ENCODE measurements at places on chromosomes 7 and 10.

DNA sequence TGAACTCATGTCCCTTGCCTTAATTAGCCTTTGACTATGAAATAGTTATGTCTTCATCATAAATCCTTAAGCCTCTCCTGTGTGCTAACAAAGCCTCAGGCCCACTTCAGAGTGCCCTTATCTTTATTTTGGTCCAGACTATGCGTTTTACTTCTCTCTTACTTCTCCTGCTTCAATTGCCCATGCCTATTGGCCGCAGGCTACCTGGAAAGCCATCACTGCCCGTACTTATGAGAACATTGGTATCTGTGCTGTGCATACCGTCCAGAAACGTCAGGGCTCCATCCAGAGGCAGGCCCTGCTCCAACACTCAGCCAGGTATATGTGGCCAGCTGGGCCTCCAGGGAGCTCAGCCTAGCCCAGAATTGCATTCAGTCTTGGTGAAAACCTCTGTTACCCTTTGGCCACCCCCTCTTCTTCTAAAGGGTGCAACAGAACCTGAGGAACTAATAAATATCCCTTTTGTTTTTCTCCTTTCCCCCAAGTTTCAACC is 212.4 kb upstream of the MTPN start:
- no peak for DNase-seq

GRCh38 chr10:33862536-33863105 is 528.2 kb upstream of the NRP1 start:
- no peak for DNase-seq

DNA sequence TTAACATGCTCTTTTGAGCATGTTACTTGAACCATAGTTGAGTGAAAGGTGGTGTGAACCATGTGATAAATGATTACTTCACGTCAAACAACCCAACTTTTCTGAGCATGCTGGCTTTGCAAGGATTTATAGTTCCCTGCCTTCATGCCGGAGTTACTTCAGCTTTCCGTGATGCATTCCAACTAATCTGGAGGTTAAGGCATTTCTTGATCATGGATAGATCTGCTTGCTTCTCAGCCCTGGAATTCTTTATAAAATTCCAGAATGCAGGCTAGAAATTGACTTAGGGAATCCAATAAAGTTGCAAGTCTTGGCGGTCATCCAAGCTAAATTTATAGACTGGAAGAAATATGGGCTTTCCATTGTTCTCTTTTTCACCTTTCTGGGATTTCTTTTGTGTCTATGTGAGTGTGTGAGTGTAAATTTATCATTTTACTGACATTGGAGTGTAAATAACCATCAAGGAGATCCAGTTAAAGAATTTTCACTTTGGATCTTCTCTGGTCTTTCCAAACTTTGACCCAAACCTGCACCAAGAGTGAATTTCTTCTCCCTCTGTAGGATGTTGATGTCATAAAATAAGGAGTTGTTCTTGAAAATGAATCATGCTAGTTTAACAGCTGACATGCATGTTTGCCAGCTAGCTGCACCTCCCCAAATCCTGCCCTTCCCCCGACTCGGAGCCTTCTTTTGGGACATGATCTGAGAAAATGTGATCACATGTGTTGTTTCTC is 289.0 kb downstream of the TWIST1 start:
- no peak for DNase-seq

GRCh38 chr7:73359306-73359705 is 31.3 kb downstream of the FKBP6 start:
- no peak for DNase-seq

DNA sequence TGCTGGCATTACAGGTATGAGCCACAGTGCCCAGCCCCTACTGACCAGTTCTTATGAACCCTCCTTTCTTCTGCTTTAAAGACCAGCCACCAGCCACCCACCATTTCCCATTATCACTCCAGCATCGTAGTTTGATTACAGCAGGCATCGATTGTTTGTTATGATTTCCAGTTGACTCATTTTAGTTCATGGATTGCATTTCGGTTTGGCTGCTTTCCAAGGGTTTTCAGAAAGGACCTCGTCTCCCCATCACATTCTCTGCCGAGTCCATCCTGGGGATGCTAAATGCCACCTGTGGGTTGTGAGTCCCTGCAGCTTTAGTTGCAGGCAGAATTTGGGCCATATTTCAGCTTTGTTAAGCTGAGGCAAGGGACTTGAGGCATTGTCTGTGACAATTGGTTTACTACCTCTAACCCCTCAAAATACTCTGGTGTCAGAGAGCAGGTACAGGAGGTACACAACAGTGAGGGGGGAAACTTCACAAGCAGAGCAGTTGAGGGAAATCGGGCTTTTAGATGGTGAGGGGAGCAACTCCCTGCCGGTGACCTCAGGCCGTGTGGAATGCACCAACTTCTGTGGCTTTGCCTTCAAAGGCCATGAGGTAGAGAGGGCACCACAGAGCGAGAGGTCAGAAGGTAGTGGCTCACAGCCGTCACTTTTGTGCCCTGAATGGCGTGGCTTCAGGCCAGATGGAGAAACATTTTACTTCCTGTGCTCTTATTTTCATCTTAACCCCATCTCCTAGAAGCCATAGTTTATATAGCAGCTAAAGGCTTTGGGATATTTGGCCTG is 203.8 kb downstream of the CCDC3 start:
- DNase-seq: no peak

DNA sequence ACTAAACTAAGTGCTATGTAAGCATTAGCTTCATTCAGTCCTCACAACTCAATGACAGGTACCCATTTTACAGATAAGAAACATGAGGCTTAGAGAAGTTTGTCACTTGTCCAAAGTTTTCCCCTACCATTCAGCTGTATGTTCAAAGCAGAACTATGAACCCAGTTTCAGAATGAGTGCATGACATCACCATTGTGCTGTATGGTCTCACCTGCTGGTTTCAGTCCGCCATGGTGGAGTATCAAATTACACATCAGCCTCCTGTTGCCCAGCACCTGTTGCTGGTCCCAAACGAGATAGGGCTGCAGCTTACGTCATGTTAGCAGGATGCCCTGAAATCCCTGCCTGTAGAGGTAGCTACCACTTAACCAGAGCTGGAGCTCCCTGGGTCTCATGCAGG is 95.0 kb downstream of the DYNC1I1 start:
- DNase-seq: no peak

DNA sequence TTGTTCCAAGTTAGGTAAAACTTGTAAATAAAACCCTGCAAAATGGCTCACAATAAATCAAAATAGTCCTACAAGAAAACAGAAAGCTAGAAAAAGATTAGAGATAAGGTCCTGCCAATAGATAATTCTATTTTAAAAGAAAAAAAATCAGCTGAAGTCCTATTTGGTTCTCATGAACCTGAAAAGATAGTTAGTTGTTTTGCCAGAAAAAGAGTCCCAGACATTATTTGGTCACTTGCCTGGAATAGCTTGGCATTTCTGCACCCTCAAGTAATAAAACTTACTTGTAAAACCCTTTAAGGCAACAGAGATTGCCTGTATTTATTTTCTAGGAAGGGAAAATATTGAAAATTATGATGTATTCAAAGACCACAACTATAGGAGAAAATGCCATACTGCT is 47.7 kb downstream of the LRRN3 start:
- DNase-seq: no peak

DNA sequence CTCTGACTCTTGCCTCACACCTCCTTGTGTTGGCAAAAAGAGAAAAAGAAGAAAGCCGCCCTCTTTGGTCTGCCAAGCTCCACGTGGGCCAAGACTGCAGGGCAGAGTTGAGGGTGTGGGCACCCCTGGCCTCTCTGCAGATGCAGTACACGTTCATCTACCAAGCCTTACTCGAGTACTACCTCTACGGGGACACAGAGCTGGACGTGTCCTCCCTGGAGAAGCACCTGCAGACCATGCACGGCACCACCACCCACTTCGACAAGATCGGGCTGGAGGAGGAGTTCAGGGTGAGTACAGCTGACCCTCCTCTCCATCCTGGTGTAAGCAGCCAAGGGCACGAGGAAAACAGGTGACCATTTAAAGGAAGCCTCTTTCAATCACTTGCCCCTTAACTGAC is 56.1 kb downstream of the MKI67 start:
- no peak for DNase-seq

GRCh38 chr7:44213206-44213876 is 12.6 kb downstream of the YKT6 start:
- DNase-seq: no peak

- no peak for DNase-seq
These were observed 134.0 kb downstream of the PAXIP1 start for GRCh38 chr7:154868921-154869320.

DNA sequence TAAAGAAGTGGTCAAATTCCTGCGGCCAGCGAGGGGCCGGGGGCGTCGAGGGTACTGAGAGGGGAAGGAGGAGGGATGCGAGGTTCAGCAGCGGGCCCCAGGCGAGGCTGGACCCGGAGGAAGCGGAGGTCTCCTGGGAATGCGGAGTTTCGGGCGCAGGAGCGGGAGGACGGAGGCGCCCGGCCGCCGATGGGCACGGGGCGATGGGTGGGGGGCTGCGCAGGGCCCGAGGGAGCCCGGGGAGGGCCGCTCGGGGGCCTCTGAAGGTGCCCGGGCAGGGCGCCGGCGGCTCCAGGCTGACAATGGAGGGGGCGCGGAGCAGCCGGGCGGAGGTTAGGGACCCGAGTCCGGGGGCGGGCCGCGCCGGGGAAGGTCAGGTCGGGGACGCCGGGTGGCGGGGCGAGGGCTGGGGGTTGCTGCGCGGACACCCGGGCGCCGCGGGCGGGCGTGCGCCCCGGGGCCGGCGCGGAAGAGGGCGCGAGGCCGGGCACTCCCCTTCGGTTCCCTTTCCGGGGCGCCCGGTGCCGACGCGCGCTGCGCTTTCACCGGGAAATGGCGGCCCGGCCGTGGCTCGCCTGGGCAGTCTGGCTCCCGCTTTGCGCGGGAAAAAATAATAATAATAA is 683 bp downstream of the MACROH2A2 start:
- no peak for DNase-seq

DNA sequence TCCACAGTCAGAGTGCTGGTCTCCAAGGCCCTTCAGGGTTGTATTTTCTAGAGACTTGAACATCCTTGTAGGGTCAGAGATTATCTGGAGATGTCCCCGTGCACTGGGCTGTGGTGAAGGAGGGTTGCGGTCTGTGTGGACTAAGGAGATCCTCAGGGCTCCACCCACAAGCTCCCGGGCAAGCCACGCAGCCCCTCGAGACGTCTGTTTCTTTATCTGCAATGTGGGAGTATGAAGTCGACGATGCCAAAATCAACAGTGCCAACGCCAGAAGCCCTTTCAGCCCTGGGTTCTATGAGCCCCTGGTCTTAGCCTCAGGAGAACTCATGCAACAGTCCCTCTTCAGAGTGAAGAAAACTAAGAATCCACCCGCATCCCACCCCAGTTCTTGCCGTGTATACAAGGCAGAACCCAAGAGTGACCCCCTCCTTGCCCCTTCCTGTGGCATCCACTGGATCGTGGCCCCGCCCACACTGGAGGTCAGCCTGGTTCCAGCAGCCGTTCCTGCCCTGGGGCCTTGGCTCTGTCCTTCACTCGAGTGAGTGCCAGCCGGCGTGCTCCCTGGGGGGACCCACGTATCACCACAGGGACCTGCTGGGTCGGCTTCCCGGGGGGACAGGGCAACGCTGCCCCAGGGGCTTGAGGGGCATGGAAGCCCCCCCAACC is 6.0 kb upstream of the SHH start:
- no peak for DNase-seq

- DNase-seq: no peak
These were observed 274.5 kb downstream of the INHBA start for GRCh38 chr7:41428381-41428780.

DNA sequence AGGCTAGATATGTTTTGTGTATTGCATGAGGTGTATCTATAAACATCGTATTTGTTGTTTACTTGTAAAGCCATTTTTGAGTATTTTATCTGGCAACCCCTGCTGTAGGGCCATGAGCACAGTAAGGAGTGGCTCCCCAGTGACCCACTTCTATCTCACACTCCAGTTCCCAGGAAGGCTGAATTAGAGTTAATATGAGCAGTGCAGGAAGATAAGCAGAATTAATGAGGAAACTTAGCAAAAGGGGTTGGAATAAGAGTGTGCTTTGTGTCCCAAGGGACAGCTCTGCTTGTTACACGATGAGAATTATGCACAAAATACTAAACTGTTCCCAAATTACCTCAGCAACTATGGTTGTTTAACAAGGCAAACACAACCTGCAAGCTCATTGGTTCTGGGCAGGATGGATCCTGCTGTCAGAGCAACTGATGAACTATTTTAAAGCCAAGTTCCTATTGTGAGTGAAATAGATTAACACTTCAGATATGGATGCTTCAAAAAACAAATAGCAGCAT is 1005.8 kb downstream of the NRG3 start:
- DNase-seq: no peak

DNA sequence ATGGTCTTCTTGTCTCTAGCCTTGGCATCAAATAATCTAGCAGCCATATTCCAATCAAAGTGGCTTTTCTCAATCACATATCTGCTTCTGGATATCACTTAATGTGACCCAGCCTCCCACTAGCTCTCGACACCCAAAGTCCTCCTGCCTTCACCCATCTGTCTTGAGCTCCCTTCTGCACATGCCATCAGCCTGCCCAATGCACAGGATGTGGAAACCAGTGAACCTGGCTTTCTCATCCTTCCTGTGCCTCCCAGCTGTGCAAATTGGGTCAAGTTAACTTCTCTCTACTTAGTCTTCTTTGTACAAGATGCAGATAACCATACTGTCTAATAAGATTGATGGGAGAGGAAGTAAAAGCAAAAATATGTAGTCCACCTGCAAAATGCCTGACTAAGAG is 257.9 kb upstream of the PITRM1 start:
- no peak for DNase-seq

GRCh38 chr10:33139181-33139646 is 181.2 kb upstream of the ITGB1 start:
- peak; percentile 88 for DNase-seq

- no peak for DNase-seq
These were observed 20.7 kb upstream of the SPOCK2 start for GRCh38 chr10:72108830-72109635.

DNA sequence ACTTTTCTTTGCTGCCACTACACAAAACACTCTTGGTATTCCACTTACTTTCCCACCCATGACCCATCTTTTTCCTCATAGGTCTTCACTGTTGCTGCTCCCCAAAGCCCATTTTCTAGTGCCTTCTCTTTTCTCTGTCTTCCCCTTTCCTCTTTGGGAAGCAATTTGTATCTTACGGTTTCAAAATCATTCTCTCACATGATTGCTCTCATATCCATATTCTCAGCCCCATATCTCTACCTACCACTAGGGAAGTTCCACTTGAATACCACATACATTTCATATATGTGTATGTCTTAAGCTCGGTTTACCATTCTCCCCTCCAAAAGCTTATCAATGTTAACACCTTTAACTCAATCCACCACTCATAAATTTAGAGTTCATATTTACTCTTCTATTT is 3.2 kb upstream of the UBE2D1 start:
- DNase-seq: no peak

DNA sequence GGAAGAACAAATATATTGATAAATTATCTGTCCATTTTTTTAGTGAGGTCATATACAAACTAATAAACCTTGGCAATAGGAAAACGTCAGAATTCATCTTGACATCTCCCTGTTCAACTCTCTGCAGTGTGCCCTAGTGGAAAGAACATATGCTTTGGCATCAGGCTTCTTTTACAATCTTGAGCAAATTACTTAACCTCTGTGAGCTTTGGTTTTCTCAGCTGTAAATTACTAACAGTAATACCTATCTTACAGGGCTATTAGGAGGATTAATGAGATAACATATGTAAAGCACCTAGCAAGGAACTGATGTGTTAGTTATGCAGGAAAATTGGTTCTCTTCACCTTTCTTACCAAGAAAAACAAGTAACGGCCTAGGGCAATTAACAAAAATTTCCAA is 161.8 kb downstream of the PHTF2 start:
- no peak for DNase-seq

All from activated CD4-positive, alpha-beta T cell treated with anti-CD3 and anti-CD28 coated beads, Interleukin-2, amount 10 ng/mL, durations not matched to agents 7 days and 5 days (primary cell).